ENCODE measurements at places on chromosomes 11 and 22. TPM values are rescaled to one million over a fixed set of nuclear protein-coding genes. Genes with fewer than 3 reads are reported as not detected.

DNA sequence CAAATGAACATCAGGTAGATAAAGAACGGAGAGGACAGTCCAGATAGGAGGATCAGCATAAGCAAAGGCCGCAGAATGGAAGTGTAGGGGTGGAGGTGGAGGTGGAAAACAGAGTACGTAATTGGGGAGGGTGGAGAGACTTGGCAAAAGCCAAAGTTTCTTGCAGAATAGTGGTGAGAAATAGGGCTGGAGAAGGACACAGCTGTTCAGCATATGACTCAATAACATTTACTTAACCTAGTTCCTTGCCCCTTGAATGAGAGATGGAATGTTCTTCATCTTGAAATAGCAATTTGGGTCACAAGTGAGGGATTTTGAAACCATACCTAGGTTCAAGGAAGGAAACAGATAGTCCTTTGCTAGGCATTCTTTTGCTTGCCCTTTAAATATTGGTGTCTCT lies 235.9 kb upstream of the ARHGAP20 start:
- peak; percentile 49 for DNase-seq

DNA sequence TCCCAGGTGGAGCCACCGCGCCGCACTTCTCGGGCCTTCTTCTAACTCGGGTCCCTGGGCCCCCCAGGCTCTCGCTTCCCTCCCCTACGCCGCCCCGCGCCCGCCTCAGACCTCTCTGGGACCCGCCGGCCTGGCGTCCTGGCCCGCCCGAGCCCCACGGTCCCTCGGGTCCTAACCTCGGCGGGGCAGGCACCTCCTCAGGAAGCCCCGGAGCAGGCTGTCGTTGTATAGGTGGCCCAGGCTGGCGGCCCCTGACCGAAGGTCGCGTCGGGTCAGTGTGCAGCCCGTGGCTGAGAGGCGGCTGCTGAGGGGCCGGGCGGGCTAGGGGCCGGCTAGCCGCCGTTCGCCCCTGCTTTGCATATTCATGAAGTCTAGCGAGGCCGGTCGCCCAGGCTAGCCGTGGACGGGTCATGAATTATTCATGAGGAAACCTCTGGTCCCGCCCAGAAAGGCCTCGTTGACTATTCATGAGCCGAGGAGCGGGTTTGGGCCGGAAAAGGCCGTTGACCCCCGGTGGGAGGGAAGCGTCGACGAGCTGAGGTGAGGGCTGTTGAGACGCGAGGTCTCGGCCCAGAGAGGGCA lies at the start of gene HORMAD2:
Gene HORMAD2, plus strand, starts transcription at position 513 of the 582 bp plus-strand sequence. CDS start 13,489 bp downstream, outside the sequence.
- DNase-seq = no peak

Gene CALCB
- not detected for total RNA-seq

Gene TSSK2
- total RNA-seq = not detected

DNA sequence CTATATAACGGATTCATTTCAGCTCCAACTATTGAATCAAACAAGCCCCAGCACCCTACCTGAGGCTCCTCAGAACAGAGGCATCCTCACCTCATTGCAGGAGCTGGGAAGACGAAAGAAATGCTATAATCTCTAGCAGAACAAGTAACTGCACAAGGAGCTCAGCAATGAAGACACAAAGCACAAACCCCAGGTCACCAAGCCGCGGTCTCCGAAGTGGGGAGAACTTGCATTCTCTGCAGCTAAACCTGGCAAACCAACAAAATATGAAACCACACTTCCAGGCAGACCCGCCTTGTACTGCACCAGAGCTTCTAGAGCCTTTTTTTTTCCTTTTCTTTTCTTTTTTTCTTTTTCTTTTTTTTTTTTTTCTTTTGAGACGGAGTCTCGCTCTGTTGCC lies 21.8 kb upstream of the CD5 start:
- no peak for DNase-seq

DNA sequence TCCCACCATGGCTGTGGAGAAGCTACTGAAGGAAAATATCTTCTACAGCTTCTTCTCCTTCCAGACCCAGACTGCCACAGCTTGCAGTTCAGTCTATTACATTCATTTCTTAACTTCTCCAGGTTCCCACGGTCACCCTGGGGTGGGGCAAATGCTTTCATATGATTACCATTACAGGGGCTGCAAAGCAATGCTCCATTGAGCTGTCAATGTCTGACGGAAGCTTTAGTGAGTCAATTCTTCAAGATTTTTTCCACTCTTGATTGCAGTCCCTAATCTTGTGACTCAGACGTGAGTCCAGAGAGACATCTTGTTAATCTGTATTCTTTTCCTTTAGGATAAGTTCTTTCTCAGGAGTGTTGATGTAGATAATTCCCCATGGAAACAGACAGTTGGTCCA lies 233.4 kb upstream of the DDI1 start:
- DNase-seq = peak; percentile 44

- no peak for DNase-seq
Measured at GRCh38 chr11:120424970-120425332, 86.6 kb upstream of the GRIK4 start.

DNA sequence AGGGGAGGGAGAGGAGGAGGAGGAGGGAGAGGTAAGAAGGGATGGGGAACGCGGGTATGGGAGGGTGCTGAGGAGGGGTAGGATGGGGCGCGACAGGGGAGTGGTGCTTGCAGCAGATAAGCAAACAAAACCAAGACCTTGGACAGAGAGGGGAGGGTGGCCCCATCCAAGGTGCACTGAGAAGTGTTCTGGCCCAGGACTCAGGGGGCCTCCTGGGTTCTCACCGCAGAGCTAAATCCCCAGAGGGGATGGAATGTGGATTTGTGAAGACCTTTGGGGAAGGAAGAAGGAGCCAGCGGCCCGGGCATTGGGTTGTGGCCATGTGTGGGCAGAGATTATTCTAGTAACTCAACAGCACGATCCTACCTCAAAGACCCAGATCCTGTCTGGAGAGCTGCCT lies 90.9 kb upstream of the LINC01488 start:
- DNase-seq = no peak

Gene CENPM
- total RNA-seq = 14.7 TPM

- peak; percentile 10 for DNase-seq
Measured at GRCh38 chr11:16093889-16094653, 262.3 kb downstream of the SOX6 start.

Gene ASRGL1
- 0.28 TPM for total RNA-seq

- peak; percentile 60 for DNase-seq
Measured at GRCh38 chr11:47495011-47495855, 46.3 kb upstream of the RAPSN start.

DNA sequence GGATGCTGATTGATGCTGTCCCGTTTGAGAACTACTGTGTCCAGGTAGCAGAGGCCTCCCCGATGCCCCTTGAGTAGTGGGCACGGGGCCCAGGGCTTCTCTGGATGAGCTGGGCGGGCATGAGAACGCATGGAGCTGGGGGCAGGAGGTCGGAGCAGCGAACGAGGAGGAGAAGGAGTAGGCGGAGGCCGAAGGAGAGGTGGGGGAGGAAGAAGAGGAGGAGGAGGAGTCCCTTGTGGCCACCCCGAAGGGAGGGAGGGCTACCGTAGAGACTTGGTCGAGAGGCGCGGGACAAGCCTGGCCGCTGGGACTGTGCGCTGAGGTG lies 62.9 kb downstream of the CRYBB2 start:
- DNase-seq = no peak

Gene BCR
- 30.8 TPM for total RNA-seq

DNA sequence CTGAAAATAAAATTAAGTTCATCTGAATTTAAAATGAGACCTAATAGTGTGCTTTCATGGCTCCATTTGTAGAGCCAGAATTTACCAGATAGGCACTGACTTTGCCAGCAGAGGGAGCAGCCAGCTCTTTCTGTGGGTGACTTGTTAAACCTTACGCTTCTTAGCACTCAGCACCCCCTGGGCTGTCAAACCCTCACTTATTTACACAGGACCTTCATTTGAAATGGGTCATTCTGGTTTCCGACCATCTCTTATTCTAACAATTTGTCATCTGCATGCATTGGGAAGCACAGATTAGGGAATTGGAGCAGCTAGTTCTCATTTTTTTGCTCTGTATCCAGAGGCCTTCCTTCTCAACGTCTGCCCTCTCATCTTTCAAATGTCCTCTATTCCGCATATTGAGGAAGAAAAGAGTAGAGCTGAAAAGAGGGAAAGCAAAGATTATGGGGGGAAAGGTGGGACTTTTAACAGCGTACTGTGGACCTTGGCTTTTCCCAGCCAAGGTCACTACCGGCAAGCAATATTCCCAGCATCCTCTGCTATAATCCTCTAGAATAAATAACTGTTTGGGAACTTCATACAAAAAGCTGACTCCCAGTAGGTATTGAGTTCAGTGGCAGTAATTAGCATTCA lies 3.1 kb downstream of the ASRGL1 start:
- peak; percentile 45 for DNase-seq

Gene MUC15
- total RNA-seq = not detected

Gene RPS6KB2
- total RNA-seq = 58.4 TPM

GRCh38 chr11:110450246-110450645 lies 20.5 kb downstream of the FDX1 start:
- no peak for DNase-seq

DNA sequence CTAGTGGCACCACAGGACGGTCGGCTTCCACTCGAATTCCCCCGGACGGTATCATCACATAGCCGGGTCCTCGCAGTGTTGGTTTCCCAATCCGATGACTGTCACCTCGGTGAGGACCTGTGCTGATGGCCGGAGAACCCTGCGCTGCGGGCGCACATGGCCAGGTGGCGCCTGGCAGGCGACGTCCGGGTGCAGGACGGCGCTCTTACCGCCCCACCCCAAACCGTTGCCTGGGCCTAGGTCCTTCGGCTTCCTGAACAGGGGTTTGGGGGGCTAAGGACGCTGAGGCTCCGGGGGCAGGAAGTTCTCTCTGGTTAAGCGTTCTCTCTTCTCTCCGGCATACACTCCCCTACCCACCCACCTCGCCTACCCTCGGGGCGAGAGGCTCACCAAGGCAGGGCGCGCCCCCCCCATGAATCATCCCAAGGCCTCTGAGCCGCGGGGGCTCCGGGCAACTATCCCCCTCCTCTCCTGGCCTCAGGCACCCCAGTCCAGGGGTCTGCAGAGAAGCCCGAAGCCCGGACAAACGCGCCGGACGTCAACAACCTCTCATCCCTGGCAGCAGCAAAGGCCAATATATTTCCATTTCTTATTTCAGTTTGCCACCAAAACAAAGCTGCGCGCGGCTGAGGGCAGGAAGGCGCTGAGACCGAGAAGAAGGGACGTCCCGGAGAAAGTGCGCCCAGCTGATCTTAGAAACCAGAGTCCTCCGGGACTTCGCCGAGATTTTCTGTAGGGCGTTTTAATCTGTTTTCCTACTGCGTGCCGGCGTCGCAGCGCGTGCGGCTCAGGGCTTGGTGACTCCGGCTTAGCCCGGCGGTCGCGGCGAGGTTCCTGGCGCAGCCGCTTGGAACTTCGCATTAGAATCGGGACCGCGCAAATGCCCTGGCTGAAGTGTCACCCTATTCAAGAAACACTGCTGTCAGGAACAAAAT lies 5.6 kb downstream of the ALX4 start:
- no peak for DNase-seq

GRCh38 chr22:30985561-30986208 lies 16.6 kb downstream of the TUG1 start:
- no peak for DNase-seq

GRCh38 chr11:95487391-95487790 lies 256.4 kb upstream of the SESN3 start:
- no peak for DNase-seq

- DNase-seq = peak; percentile 82
Measured at GRCh38 chr22:41822317-41823057, 10.4 kb upstream of the SREBF2 start.

- no peak for DNase-seq
Measured at GRCh38 chr22:24813861-24814770, 8.1 kb downstream of the SGSM1 start.

DNA sequence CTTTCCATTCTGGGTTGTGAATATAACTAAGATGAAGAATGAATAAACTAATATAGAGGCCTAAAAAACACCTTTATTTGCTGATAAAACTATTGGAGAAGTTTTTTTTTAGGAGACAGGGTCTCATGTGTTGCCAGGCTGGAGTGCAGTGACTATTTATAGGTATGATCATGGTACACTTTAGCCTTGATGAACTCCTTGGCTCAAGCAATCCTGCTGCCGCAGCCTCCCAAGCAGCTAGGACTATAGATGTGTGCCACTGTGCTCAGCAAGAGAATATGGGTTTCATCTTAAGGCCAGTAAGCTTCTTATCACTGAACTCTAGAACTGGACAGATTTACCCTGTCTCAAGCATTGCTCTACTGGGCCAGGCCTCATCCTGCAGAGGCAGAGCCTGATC lies 26.6 kb downstream of the CCDC90B start:
- DNase-seq = no peak

GRCh38 chr22:46636221-46637002 lies 16.2 kb downstream of the GRAMD4 start:
- no peak for DNase-seq

- peak; percentile 93 for DNase-seq
Measured at GRCh38 chr22:36465232-36466021, 16.0 kb downstream of the TXN2 start.

Gene C11orf52
- total RNA-seq = 0.28 TPM

Gene DNHD1
- 1.4 TPM for total RNA-seq

Gene TMEM25
- total RNA-seq = 14.0 TPM

DNA sequence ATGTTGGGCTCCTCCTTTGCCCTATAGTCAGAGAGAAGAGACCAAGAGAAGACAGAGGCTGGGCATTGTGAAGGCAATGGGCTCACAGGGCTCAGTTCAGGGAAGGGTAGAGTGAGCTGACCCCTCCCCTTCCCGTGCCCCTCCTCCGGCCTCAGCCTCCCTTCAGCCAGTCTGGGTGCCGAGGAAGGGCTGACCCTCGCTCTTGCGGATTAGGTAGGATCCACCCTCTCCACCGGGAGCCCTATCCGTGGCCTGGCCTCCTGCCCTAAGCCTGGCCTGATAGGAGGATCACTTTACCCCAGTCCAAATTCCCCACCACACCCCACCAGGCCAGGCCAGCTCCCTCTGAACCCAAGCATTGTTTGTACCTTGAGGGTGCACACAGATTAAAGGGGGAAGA lies 1.8 kb upstream of the PPP1R14B start:
- no peak for DNase-seq

GRCh38 chr11:82859750-82860149 lies 40.5 kb downstream of the PRCP start:
- DNase-seq = no peak

- DNase-seq = no peak
Measured at GRCh38 chr22:30411780-30412179, 13.8 kb upstream of the MTFP1 start.

- no peak for DNase-seq
Measured at GRCh38 chr11:33419924-33420323, 162.7 kb downstream of the HIPK3 start.

DNA sequence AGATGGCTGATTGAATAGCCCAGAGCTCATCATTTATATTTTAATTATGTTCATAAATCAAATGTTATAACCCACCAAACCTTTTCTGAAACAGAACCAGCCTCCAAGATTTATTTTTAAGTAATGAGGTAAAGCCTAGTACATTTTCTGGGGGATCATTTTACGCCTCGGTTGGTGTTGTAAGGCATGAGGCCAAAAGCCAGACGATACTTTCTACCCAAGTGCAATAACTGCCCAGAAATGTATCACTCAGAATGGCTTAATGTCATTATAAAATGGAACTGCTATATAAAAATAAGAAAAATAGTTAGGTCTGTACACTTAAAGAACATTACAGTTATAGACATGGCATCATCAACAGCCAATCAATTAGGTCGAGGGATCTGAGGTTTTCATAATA lies 283.3 kb downstream of the CADM1 start:
- DNase-seq = no peak

- DNase-seq = no peak
Measured at GRCh38 chr11:72234920-72235319, 9.1 kb downstream of the PHOX2A start.

- no peak for DNase-seq
Measured at GRCh38 chr11:82871646-82872045, 28.6 kb downstream of the PRCP start.
